ENCODE measurements at places on chromosomes 11 and 22.

DNA sequence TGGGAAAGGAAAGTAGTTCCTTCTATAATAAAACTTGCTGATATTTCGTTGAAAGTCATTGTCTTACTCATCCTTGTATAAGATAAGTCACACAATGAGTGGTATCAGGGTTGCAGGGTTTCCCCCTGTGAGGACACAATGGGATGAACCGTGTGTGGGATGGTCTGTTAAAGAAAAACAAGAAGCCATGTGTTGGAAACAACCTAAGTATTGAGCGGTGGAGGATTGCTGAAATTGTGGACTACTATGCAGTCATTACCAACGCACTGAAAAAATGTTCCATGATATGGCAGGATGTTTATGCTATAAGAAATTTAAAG, 28.6 kb downstream of the PTPRJ start:
- DNase-seq: peak; percentile 72

DNA sequence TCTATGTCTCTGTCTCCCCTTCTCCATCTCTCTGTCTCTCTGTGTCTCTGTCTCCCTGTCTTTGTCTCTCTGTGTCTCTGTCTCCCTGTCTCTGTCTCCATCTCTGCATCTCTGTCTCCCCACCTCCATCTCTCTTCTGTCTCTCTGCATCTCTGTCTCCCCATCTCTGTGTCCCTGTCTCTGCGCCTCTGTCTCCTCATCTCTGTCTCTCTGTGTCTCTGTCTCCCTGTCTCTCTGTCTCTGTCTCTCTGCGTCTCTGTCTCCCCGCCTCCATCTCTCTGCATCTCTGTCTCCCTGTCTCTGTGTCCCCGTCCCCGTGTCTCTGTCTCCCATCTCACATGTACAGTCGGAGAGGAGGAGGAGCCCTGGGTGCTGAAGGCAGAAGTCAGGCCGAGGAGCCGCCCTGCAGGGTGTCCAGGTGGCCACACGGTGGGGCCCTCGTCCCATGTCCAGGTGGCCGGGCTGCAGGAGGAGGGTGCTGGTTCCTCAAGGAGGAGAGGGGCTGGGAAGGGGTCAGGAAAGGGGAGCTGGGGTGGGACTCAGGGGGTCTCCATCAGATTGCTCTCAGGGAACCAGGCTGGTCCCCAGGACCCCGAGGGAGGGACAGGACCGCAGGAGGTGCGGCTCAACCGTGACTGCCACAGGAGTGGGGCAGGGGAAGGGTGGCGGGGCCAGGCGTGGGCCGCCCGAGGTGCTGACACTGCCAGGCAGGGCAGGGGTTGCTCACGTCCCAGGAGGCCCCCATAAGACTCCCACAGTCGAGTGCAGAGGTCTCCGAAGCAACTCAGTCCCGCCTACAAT, 25.6 kb upstream of the TH start:
- peak; percentile 51 for DNase-seq

DNA sequence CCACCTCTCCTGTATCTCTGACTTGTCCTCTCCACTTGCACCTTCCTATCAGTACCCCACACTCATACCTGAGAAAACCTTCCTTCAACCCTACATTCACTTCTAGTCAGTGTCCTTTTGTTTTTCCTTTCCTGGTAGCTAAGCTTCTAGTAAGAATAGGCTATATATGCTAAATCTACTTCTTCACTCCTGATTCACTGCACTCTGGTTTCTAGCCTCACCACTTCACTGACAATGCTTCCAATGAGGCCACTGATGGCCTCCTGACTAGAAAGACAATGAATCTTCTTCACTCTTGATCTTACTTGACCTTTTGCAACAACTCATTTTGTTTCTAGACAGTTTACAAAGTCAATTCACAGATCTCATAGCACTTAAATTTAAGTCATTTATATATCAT, 52.0 kb downstream of the RELT start:
- no peak for DNase-seq

GRCh38 chr11:117514256-117514655, 186.6 kb downstream of the CEP164 start:
- no peak for DNase-seq

DNA sequence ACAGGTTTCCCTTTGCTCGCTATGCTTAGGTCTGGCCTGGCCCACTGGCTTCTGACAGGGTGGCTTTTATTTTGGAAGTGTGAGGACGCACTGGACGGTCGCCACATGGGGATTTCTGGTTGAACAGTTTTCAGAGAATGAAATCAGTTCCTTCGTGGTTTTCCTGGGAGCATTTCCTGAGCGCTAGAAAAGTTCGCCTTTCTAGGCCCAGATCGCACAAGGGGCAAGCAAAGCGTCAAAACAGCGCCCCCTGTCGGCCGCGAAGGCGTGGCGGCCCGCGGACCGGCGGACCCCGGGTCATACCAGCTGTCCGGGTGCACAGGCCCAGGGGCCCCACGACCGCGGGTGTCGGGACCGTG, 12.7 kb upstream of the CYP2R1 start:
- peak; percentile 75 for DNase-seq

GRCh38 chr22:30337461-30337778, 10.7 kb upstream of the TBC1D10A start:
- no peak for DNase-seq

DNA sequence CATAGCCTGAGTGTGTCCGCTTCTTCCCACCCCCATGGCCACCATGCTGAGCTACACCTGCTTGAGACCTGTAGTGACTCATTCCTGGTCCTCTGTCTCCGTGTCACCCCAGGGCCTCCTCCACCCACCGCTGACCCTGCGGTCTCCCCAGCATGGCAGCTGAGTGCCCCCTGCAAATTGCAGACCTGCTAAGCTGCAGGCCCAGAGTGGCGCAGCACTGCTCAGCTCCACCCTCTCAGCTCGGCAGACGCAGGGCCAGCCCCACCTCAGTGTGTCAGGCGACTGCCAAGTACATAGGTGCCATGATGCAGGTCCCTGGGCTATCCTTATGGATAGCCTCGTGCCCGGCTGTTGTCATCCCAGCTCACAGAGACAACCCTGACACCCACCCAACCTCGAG, 13.1 kb downstream of the MS4A15 start:
- DNase-seq: no peak

DNA sequence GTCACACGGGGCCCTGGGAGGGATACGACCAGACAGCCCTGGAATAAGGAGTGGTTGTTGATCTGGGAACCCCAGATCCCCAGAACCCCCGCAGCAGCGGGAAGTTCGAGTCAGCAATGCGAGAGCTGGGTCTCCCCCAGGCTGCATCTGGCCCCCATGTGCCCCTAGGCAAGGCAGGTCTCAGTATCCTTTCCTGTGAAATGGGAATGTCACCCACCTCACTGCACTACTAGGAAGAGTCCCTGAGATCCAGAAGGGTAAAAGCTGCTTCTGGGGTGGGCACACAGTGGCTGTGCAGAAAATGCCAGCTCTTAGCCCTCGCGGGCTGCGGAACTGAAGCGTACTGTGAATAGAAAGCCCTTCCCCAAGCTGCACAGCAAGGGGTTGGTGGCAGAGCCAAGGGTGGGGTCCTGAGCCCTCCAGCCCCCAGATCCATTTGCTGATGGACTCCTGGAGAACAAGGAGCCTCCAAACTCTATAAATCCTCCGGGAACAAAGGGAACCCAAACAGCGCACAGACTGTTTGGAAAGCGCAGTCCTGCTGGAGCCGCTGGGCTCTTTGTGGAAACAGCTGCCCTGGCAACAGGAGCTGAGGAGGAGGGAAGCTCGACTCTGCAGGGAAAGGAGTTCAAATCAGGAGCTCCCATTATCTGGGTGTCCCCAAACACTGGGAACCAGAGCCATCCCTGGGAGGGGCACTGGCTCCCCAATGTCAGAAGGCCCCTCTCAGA, 68.2 kb upstream of the SHISAL1 start:
- no peak for DNase-seq

DNA sequence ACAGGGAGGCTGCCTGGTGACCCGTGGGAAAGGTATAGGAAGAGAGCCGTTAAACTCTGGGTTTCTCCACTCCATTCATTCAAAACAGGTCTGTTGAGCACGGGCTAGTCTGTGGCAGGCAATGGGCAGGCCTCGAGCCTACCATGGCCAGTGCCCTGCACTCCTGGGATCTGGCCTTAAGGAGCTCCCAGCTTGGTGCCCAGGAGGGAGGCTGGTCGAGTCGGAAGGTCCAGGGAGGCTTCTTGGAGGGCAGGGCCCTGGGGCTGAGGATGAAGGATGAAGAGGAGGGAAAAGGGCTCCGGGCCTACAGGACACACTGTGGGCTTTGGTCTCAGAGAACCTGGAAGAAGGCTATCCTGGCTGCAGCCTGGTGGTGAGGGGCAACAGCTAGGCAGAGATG, 41.9 kb upstream of the MN1 start:
- DNase-seq: no peak

- no peak for DNase-seq
Observed at GRCh38 chr11:12402691-12403120, 25.3 kb downstream of the PARVA start.

- no peak for DNase-seq
Observed at GRCh38 chr11:2434008-2434407, 10.3 kb downstream of the TRPM5 start.

GRCh38 chr11:75858613-75859012, 43.6 kb downstream of the UVRAG start:
- DNase-seq: no peak

- DNase-seq: no peak
Observed at GRCh38 chr11:19013181-19013857, 47.2 kb downstream of the MRGPRX2 start.

DNA sequence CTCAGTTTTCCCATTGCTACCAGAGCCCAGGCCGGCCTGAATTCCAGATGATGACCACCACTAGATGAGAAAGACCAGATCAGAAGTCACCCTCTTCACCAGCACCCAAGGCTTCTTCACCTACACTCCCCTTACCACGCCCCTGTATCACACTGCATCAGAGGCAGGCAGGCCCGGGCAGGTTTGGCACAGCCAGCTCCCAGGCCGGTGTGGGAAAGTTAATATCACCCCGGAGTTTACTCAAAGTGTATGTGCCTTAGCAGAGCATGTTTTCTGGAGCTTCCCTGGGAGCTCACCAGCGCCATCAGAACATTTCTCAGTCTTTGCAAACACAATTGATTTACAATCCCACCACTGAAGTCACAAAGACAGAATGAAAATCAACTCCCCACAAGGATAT, 47.5 kb upstream of the POU2AF1 start:
- no peak for DNase-seq

- no peak for DNase-seq
Observed at GRCh38 chr11:126082251-126083109, 19.8 kb upstream of the CDON start.

DNA sequence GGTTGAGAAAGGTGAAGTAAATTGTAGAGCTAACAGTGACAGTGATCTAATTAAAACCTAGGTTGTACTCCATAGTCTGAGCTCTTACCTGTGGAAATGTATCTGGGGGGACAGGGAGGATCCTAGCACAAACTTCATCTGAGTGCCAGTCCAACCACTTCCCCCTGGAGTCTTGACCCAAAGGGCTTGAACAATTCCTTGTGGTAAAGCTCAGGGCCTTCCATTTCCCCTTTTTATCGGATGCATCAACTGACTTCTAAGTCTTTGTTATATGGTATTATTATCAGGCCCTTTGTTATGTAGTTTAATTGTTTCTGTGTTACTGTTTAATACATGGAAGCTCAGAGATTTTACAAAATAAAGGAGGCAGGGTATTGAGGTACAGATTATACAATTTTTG, 140.2 kb upstream of the SESN3 start:
- no peak for DNase-seq

- DNase-seq: no peak
Observed at GRCh38 chr11:8925711-8926110, 7.0 kb downstream of the C11orf16 start.

DNA sequence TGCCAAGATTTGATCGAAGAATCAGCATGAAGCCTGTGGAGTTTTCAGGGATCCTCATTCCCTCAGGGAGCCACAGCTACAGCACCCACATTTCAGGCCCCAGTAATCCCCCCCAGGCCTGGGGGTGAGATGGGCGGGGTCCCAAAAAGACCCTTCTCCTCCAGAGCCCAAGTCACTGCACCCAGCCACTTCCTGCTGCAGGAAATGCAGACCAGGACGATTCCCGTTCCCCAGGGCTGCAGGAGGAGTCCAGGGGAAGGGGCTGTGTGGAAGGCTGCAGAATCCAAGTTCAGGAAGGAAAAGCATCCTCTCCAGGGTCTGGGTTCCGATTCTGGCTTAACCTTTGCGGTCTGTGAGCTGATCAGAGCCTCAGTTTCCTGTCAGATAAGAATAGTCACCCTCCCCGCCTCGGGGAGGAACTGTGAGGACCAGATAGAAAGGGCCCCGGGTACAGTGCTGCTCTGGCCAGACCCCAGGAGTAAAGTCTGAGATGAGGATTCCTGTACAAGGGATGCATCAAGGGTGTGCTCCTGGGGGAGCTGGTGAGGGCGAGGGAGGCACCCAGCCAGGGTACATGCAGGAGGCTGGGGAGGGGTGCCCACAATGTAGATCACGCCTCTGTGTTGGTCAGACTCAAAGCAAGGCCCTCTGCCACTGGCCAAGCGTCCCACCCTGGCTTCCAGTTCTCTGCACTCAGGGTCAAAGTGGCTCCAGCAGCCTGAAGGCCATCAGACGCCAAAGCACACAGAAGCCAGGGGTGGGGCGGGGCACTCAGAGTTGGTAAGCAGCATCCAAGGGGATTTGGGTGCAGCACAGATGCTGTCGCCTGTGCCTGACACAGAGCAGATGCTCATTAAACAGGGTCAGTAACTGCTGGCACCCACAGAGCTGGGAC, 30.1 kb upstream of the TP53I11 start:
- no peak for DNase-seq

- DNase-seq: no peak
Observed at GRCh38 chr22:39083212-39084165, 6.4 kb downstream of the APOBEC3G start.

DNA sequence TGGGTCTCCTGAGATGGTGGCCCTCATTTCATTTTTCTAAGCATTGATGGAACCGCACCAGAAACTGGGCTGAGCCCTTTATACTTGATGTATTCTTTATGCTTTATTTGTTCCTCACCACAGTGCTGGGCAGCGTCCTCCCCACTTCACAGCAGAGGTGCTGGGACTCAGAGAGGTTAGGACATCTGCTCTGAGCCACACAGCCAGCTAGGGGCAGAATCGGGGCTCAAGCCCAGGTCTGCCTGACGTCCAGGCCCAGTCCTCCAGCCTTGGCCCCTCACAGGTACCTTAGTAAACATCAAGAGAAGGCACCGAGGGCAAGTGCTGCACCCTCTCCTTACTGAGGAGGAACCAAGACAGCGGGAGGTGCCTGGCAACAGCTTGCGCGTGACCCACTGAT, 20.2 kb upstream of the SHISAL1 start:
- no peak for DNase-seq

- DNase-seq: no peak
Observed at GRCh38 chr11:72242141-72242540, 1.8 kb downstream of the PHOX2A start.

Data from stimulated activated CD8-positive, alpha-beta memory T cell treated with anti-CD3 and anti-CD28 coated beads, Interleukin-15, amount 100 ng/mL, for 48 hours (primary cell).